Activated T-cell treated with anti-CD3 and anti-CD28 coated beads for 48 hours (primary cell): ENCODE measurements at places on chromosomes 7 and 10.

DNA sequence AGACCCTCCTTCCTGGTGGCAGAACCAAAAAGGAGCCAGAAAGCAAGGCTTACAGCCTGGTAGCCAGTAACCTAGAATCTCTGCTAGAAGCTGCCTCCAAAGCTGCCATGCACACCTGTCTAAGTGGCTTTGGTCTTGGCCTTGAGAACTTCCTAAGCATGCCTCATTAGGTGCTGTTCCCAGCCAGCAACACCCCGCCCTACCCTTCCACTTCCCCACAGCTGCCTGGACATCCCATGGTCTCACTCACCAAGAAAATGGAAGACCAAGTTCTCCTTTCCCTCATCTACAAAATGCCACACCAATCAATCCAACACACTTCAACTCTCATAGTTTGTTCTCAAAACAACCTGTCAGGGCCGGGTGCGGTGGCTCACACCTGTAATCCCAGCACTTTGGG lies 4.2 kb downstream of the PSAP start:
- DNase-seq = no peak

DNA sequence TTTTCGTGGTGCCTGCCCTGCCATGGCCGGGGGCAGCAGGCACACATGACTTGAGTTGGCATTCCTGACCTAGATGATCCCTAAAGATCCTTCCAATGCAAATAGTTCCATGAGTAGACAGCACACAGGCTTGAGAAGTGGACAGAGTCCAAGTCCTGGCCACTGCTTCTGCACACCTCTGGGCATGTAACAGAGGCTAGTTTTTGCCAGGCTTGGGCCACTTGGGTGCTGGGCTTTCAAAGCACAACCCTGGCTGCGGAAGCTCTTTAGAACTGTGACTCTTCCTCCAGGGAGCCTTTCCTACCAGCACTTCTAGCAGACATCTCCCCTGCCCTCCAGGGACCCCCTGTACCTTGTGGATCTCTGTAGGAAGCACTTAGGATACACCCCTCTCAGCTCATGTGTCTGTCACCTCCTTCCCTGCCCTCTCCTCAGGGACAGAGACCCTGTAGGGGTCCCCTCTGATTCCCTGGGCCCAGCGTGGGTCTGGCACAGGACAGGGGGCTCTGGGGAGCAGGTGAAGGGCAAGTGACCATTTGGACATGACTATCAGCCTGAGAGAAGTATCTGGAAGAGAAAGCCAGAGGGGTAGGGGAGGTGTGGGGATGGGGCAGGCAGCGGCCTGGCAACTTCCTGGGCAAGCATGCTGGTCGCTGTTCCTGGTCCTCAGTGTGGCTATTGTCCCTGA lies 36.2 kb downstream of the ZCCHC24 start:
- no peak for DNase-seq

DNA sequence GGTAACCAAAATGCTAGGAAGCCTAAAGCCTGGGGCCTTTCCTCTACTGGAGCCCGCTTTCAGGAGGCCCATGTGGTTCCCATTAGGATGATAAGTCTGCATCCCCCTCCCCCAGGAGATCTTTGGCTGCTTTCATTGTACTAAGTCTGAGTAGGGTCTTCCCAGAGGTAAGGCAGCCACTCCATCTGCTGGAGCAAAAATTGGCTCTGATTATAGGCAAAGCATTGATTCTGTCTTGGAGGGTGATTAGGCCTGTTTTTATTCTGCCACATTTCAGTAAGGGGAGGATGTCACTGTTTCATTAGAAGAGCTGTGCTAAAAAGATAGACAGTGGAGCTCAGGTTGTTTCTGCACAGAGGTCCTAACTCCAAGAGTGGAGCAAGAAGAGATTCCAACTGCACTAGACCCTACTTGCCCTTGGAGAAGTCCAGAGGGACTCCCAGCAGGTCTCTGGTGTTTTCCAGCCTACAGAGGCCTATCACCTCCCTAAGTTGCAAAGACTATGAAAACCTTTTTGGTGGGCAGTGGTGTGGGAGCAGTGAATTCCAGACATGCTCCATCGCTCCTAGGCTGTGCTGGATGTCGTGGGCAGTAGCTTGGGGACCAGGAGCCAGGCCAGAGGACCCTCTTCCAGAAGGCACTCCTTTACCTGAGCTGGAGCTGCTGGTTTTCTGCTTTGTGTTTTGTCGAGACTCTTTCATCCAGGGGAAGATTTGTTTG lies 7.1 kb upstream of the HOXA2 start:
- no peak for DNase-seq

DNA sequence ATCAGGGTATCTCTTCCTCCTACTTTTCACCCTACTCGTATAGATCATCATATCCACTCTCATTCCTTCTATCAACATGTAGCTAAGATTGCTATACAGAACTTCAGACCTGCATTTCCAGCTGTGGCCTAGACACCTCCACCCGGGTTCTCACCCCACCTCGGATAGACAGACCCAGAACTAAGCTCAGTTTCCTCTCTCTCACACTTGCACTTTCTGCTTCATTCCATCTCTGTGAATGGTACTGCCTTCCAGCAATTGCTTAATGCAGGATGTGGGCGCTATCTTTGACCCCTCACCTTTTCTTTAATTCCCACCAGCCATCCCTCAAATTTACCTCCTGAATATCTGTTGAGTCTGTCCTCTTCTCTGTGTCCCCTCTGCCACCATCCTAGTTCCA lies 35.7 kb downstream of the AGK start:
- no peak for DNase-seq

DNA sequence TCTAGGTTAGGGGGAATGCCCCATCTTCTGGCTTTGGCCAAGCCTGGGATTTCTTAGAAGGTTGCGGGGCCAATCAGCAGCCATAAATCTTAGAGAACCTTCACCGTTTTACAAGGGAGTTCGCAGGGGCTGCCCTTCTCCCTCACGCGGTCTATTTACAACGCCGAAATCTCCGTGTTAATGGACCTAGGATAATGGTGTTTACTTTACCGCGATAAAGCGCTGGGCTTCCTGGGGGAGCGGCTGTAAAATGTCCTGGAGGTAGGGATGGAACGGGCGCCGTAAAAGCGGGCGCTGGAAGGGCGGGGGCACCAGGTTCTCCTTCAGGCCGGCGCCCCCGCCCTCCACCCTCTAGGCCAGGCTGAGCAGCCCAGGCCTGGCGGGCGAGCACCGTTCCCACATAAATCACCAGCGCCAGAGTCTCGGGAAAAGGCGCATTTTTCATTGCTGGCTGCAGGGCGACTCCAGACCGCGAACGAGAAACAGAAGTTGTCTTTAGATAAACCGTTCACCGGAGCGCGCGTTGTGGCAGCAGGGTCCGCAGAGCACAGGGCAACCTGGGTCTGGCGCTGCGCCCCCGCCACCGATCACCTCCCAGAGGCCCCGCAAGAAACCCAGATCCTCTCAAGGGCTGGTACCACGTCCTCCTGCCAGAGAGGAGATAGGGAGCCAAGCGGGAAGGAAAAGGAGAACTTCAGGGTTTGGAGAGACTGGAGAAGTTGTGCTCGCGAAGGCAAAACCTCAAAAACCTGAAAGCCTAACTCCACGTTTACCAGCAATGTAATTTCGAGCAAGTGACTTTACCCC lies 12.5 kb upstream of the NKX2-3 start:
- DNase-seq = no peak

DNA sequence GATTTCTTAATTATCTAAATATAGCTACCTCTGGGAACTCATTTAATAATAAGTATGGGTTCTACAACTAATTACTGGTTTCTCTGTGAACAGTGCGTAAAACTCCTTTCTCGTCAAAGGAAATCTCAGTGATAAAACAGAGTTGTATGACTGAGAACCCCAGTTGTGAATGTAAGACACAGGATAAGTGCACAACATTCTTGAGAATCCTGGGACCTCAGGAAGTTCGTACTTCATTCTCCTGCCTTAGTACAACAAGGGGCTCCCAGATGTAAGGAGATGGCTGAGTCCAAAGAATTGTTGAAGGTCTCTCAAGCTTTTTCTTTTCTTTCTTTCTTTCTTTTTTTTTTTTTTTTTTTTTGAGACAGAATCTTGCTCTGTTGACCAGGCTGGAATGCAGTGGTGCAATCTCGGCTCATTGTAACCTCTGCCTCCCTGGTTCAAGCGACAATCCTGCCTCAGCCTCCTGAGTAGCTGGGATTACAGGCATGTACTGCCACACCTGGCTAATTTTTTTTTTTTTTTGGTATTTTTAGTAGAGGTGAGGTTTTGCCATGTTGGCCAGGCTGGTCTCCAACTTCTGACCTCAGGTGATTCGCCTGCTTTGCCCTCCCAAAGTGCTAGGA lies 12.5 kb downstream of the DENND10 start:
- DNase-seq = no peak

- no peak for DNase-seq
Observed at GRCh38 chr7:123115331-123115730, 84.4 kb downstream of the SLC13A1 start.

DNA sequence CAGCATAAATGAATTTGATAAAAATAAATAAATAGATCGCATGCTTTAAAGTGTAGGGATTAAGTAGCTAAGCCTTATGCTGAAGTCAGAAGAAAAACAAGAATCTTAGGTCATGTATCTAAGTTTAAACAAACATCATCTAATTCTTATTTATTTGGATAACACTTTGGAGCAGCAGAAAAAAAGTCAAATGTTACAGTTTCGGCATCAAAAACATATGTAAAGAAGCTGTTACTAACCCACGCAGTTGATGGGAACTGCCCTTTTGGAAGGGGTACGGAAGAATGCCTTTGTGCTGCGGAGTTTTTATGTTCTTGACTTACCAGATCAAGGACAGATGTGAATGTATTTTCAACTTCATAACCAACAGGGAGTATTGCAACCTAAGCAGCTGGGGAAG lies 37.3 kb upstream of the HABP2 start:
- DNase-seq = no peak

GRCh38 chr10:52688899-52689298 lies 83.7 kb downstream of the MBL2 start:
- no peak for DNase-seq
